ENCODE measurements at places on chromosomes 13 and 19. TPM values are rescaled to one million over a fixed set of nuclear protein-coding genes. Genes with fewer than 3 reads are reported as not detected.
A peak's percentile ranks its signal among the peaks of the same experiment; 100 is the strongest.

DNA sequence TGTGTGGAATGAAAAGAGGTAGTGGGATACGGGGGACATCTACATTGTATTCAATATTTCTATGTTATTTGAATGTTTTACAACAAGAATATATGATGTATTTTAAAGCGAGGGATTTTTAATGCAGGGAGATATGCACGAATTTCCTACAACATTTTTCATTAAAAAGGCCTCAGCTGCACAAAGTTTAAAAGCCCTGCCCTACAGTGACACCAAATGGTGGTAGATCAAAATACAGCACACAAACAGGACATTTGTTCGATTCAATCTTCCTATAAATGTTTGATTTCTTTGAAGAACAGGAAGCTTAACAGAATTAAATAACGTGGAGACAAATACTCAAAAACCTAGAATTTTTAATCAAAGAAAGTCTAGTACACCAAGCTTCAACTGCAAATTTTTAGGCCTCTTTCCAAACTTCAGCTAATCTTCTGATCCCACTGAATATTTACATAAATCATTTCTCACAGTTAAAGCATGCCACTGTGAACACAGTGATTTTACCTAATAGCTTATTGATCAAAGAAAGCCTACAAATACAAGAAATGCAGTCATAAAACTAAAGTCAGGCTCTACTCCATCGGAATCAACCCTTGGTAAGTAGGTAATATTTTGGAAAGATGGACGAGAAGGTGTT lies 257.2 kb downstream of the DIAPH3 start:
- H3K36me3 ChIP-seq = no peaks in the 10 kb centered on the region
- no peaks in the 10 kb centered on the region for H3K4me1 ChIP-seq
- no peak overlapping the region for H3K27ac ChIP-seq
- H3K27me3 ChIP-seq = no peaks in the 10 kb centered on the region
- no peak overlapping the region for H3K4me3 ChIP-seq
- DNase-seq = no peak

NRTN gene
- 1.5 TPM for total RNA-seq

GRCh38 chr13:48976576-48977285 lies 1.0 kb downstream of the FNDC3A start:
- H3K27ac ChIP-seq = peak overlapping the region; percentile 95
- peak overlapping the region; percentile 87 for H3K4me3 ChIP-seq

DNA sequence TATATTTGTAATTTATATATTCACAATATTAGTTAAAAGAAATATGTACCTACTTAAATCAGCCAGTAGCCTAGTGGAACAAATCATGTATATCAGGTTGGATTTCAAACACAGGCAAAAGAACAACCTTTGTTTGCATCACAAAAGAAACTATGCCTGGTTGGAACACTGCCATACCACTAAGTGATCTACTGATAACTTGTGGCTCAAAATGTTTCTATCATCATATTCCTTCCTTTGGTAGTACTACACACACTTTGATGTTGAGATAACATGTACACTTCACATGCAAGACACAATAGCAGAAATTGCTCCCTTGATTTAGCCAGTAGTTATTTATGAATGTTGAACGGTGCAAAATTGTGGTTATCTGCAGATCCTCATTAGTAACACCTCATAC lies 146.0 kb upstream of the GPC6 start:
- no peak for DNase-seq
- H3K4me3 ChIP-seq = no peak overlapping the region
- no peaks in the 10 kb centered on the region for H3K36me3 ChIP-seq
- no peaks in the 10 kb centered on the region for H3K27me3 ChIP-seq
- no peaks in the 10 kb centered on the region for H3K4me1 ChIP-seq
- no peak overlapping the region for H3K27ac ChIP-seq

IGFLR1 gene
- total RNA-seq = 4.4 TPM

CAPS gene
- total RNA-seq = 10.5 TPM

DNA sequence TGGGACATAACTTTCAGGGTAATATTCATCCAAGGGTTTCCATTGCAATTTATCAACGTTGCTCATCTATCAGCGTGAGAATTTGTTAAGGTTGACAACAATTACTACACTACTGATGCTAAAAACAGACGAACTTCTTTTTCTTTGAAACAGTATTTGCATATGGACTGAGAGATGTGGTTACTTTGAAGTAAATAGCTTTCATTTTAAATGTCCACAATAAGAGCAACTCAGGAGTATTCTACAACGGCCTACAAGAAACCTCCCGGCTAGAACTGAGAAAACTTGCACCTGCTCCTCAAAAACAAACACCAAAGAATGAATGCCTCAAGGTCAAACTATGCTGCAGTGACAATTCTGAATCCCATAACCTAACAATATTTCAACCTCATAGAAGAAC lies 238.4 kb downstream of the IRS2 start:
- H3K36me3 ChIP-seq = no peaks in the 10 kb centered on the region
- no peak overlapping the region for H3K27ac ChIP-seq
- H3K27me3 ChIP-seq = no peaks in the 10 kb centered on the region
- no peak for DNase-seq

DNA sequence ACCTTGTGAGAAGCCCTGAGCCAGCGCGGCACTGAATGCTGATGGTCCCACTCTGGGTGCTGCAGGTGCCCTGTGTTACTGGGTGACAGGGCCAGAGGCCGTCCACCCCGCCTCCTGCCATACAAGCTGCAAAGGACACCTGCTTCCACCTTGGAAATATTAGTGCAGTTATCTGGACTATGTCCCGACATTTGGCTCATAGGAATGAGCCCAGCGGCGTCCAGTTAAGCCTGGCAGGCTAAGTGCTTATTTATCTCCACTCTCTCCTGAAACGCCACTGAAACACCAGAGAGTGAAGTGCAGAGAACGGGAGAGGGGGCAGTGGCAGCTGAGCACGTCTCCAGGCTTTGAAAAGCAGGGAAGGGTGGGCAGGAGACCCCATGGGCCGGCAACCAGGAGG lies 145.8 kb downstream of the KDM4B start:
- H3K27ac ChIP-seq = no peak overlapping the region
- peaks cover 93% of the 10 kb centered on the region for H3K36me3 ChIP-seq
- no peak overlapping the region for H3K4me3 ChIP-seq

Measured in esophagus squamous epithelium (tissue), 5 donors.